Endothelial cell (in vitro differentiated cells): ENCODE measurements at places on chromosomes 11 and 22. TPM values are rescaled to one million over a fixed set of nuclear protein-coding genes. Genes with fewer than 3 reads are reported as not detected.

Gene RIN1
- 4.8 TPM for total RNA-seq

Gene KCTD21
- 11.4 TPM for total RNA-seq

Gene MYRF
- 1.5 TPM for total RNA-seq

Gene MAPK8IP1
- 3.7 TPM for total RNA-seq

Gene THRSP
- not detected for total RNA-seq

Gene SYT12
- 0.82 TPM for total RNA-seq

Gene BIK
- total RNA-seq, result 0.97 TPM

Gene OR51B2
- total RNA-seq, result not detected

Gene ESAM
- total RNA-seq, result 490 TPM

Gene OR51B4
- total RNA-seq, result 0.49 TPM

Gene TRPM5
- total RNA-seq, result 0.38 TPM

- no peaks in the 10 kb centered on the region for H3K4me1 ChIP-seq
- no peak overlapping the region for H3K27ac ChIP-seq
- H3K27me3 ChIP-seq, result no peaks in the 10 kb centered on the region
- H3K4me3 ChIP-seq, result no peak overlapping the region
Observed at GRCh38 chr11:111173221-111173620, 72.3 kb upstream of the POU2AF2 start.

GRCh38 chr11:90747057-90747456 is 524.2 kb upstream of the CHORDC1 start:
- H3K36me3 ChIP-seq, result peaks cover 4% of the 10 kb centered on the region
- no peak for DNase-seq
- H3K27me3 ChIP-seq, result no peaks in the 10 kb centered on the region
- no peak overlapping the region for H3K27ac ChIP-seq
- H3K4me1 ChIP-seq, result no peaks in the 10 kb centered on the region

- H3K4me1 ChIP-seq, result peaks cover 14% of the 10 kb centered on the region
- DNase-seq, result no peak
- peaks cover 27% of the 10 kb centered on the region for H3K36me3 ChIP-seq
Observed at GRCh38 chr11:65124480-65125196, 2.5 kb downstream of the MRPL49 start.

DNA sequence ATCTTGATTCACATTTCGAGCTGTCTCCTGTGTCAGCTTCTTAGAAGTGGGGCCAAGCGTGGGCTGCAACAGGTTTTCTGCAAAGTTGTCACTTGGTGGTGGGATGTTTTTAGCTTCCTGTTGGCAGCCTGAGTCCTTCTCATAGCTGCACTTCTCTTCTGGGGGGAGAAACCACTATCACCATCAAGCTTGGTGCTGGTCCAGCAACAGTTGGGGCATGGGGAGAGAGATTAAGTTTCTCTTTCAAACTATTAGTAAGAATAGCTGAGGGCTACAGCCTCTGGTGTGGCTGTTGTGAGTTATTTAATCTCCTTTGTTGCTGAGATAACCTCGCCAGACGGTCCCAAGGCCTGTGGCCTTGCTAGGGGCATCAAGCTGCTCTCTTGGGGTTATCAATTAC is 123.3 kb upstream of the CRYBB3 start:
- H3K27ac ChIP-seq, result no peak overlapping the region
- no peaks in the 10 kb centered on the region for H3K36me3 ChIP-seq
- no peak overlapping the region for H3K4me3 ChIP-seq
- peaks cover 1% of the 10 kb centered on the region for H3K27me3 ChIP-seq
- no peak for DNase-seq

GRCh38 chr11:126926376-126926791 is 74.2 kb downstream of the KIRREL3 start:
- H3K4me1 ChIP-seq, result no peaks in the 10 kb centered on the region
- no peak overlapping the region for H3K4me3 ChIP-seq
- no peaks in the 10 kb centered on the region for H3K36me3 ChIP-seq
- no peak for DNase-seq
- peaks cover 2% of the 10 kb centered on the region for H3K27me3 ChIP-seq
- no peak overlapping the region for H3K27ac ChIP-seq

- H3K27me3 ChIP-seq, result no peaks in the 10 kb centered on the region
- no peak for DNase-seq
- H3K36me3 ChIP-seq, result no peaks in the 10 kb centered on the region
- no peaks in the 10 kb centered on the region for H3K4me1 ChIP-seq
Observed at GRCh38 chr11:114616516-114616915, 20.9 kb upstream of the NXPE4 start.

GRCh38 chr11:12377824-12378593 is 638 bp downstream of the PARVA start:
- peak; percentile 73 for DNase-seq
- H3K4me3 ChIP-seq, result peak overlapping the region; percentile 98
- peak overlapping the region; percentile 99 for H3K27ac ChIP-seq
- peaks cover 17% of the 10 kb centered on the region for H3K4me1 ChIP-seq
- H3K27me3 ChIP-seq, result peaks cover 6% of the 10 kb centered on the region

DNA sequence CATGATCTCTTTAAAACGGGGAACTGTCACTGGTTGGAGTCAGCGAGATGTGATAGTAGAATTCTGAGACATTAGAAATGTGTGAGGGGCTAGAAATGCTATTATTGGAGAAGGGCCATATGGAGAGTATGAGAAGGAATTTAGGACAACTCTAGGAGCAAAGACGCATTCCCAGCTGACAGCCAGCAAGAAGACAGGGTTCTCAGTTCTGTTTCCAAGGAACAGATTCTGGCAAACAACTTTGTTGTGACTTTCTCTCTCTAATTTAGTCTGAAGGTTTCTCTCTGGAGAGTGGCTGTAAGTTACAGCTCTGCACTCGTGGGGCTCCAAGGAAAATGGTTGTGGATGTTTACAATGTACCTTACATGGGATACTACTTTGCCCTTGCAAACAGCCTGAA is 876.3 kb downstream of the FAM181B start:
- no peak overlapping the region for H3K4me3 ChIP-seq
- no peaks in the 10 kb centered on the region for H3K27me3 ChIP-seq
- no peak overlapping the region for H3K27ac ChIP-seq
- H3K4me1 ChIP-seq, result no peaks in the 10 kb centered on the region
- no peak for DNase-seq

DNA sequence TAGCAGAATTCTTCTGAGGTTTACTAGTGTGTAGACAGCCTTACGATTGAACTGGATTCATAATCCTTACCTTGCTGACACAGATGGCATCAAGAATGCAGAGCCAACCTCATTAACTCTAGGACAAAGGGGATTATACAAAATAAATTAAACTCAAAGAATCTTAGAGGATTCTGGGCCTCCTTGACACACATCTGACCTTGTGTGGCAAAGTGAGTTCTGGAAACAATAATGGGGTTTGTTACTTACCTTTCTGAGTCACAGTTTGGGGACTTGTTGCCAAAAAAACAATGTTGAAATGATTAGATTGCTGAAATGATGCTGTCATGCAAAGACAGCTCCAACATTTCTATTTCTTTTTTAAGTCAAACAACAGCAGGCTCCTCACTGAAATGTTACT is 179.1 kb upstream of the ISX start:
- H3K36me3 ChIP-seq, result peaks cover 9% of the 10 kb centered on the region
- H3K27me3 ChIP-seq, result peaks cover 8% of the 10 kb centered on the region
- DNase-seq, result no peak

GRCh38 chr22:45329530-45329936 is 19.8 kb downstream of the FAM118A start:
- no peak overlapping the region for H3K27ac ChIP-seq
- DNase-seq, result no peak
- peaks cover 9% of the 10 kb centered on the region for H3K27me3 ChIP-seq
- peak overlapping the region; percentile 18 for H3K4me3 ChIP-seq
- H3K36me3 ChIP-seq, result peaks cover 37% of the 10 kb centered on the region
